ENCODE measurements at places on chromosomes 3 and 15.

- no peak for DNase-seq
These were observed 59.1 kb downstream of the KLF13 start for GRCh38 chr15:31385736-31386135.

DNA sequence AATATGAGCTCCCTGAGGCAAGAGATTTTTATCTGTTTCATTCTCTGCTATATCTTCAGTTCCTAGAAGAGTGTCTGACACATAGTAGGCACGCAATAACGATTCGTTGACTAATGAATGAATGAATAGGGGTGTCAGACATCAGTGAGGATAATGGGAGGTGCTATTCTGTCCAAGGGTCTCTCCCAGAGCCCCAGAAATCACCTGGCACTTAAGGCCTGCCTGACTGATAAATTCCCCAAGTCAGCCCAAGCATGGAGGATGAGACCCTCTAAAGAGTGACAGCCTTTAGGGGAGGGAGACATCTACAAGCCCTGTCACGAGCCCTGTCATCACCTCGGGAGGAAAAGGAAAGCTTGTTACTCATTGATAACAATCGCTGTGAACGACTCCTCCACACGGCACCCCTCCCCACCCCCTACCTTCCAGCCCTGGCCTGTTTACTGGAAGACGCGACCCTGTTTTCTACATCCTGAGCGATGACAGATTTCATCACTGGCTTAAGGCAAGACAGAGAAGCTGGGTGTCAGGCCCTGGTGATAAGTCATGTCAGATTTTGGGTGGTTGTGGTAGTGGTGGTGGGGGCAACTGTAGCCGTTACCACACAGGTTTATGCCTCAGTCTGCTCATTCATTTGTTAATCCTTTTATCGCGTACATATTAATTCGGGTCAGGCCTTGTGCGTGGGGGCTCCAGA lies 23.1 kb downstream of the BHLHE40 start:
- DNase-seq, result no peak

DNA sequence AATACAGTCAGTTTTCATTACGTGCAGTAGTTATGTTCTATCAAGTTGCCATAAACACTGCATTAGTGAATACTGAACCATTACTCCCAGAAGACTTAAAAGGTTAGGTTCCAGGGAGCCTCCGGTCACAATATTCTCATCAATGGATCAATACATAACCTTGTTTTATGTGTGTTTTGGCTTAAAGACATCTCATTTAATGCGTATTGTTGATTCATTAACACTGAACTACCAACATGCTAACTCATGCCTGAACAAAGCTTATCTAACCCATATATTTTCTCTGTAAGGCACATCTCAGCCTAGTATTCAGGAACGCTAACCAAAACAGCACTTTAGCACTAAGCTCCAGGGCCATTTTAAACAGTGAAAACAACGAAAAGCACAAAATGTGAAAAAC lies 24.1 kb upstream of the NEDD4 start:
- DNase-seq, result no peak

DNA sequence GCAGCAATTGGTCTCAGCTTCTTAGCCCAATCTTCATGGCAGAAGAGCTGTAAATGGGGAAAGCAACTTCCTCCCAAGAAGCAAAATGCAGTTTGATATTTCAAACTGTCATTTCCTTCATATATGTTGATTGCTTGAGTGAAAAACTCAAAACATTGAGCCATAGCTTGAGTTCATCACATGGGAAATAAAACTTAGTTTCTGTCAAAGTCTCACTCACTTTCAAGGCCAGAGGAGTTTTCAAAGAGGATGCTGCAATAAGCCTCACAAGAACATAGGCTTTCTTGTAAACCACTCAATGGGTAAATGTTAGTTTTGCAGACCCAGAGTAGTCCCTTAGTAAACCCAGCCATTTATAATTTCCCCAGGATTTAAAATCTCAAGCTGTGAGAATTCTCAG lies 29.1 kb upstream of the SUCLG2 start:
- DNase-seq, result no peak

GRCh38 chr3:31876331-31876730 lies 104.7 kb downstream of the OSBPL10 start:
- DNase-seq, result no peak

Measured in stimulated activated CD4-positive, alpha-beta T cell treated with anti-CD3 and anti-CD28 coated beads, TNF-alpha, amount 100 ng/mL, for 4 hours (primary cell).